ENCODE measurements at places on chromosomes 4 and X. TPM values are rescaled to one million over a fixed set of nuclear protein-coding genes. Genes with fewer than 3 reads are reported as not detected.

GRCh38 chr4:7630568-7631287 is 196.0 kb upstream of the PSAPL1 start:
- no peak for DNase-seq

Gene XAGE2
- total RNA-seq = not detected

Gene SOX3
- not detected for total RNA-seq

Gene TLR3
- 5.2 TPM for total RNA-seq

- no peak for DNase-seq
Measured at GRCh38 chrX:104189837-104190236, 23.6 kb downstream of the FAM199X start.

Data from endothelial cell of umbilical vein (primary cell).